Endothelial cell of umbilical vein (primary cell): ENCODE measurements at places on chromosomes 16 and 17. TPM values are rescaled to one million over a fixed set of nuclear protein-coding genes. Genes with fewer than 3 reads are reported as not detected.
A peak's percentile ranks its signal among the peaks of the same experiment; 100 is the strongest.

The PIPOX gene
- polyA plus RNA-seq: 0.62 and 0.81 TPM in 2 replicates

- DNase-seq: no peak
- no peaks in the 10 kb centered on the region for H3K4me1 ChIP-seq
- no peaks in the 10 kb centered on the region for H3K27me3 ChIP-seq
Measured at GRCh38 chr16:47617732-47618131, 156.6 kb downstream of the PHKB start.

GRCh38 chr16:3118846-3119245, 6.5 kb downstream of the ZNF205 start:
- no peak for DNase-seq
- H3K27ac ChIP-seq: no peak overlapping the region
- H3K27me3 ChIP-seq: no peaks in the 10 kb centered on the region
- peaks cover 4% of the 10 kb centered on the region for H3K36me3 ChIP-seq

DNA sequence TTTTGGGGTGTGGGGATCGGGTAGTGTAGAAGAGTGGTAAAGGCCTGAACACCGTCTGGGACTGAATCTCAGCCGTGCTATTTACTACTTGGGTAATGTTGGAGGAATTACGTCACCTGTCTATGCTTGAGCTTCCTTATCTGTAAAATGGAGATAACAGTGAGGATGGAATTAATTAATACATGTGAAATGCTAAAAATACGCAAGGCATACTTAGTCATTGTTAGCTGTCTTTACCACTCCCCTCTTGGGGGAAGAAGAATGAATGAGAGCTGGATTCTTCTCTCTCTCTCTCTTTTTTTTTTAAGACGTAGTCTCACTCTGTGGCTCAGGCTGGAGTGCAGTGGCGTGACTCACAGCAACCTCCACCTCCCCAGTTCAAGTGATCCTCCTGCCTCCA, 41.1 kb upstream of the TANGO6 start:
- H3K27me3 ChIP-seq: no peaks in the 10 kb centered on the region
- DNase-seq: no peak
- H3K27ac ChIP-seq: no peak overlapping the region
- no peak overlapping the region for H3K4me3 ChIP-seq

DNA sequence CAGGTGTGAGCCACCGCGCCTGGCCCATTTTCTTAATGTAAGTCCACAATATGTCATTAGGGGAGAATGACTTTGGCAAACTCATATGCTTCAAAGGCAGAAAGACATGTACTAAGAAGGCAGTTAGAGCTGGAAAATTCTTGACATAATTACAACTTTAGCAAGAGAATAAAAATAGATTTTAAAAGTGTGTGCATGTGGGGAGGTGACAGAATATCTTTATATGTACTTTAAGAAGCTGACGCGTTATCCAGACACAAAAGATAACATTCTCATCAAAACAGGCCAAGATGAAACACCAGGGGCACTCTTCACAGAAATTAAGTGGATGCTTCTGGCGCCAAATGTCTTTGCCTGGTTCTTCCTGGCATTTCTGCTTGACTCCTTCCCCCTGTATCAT, 28.2 kb downstream of the GJC1 start:
- no peak overlapping the region for H3K27ac ChIP-seq
- H3K4me1 ChIP-seq: no peaks in the 10 kb centered on the region
- H3K4me3 ChIP-seq: no peak overlapping the region
- no peak for DNase-seq
- no peaks in the 10 kb centered on the region for H3K27me3 ChIP-seq

DNA sequence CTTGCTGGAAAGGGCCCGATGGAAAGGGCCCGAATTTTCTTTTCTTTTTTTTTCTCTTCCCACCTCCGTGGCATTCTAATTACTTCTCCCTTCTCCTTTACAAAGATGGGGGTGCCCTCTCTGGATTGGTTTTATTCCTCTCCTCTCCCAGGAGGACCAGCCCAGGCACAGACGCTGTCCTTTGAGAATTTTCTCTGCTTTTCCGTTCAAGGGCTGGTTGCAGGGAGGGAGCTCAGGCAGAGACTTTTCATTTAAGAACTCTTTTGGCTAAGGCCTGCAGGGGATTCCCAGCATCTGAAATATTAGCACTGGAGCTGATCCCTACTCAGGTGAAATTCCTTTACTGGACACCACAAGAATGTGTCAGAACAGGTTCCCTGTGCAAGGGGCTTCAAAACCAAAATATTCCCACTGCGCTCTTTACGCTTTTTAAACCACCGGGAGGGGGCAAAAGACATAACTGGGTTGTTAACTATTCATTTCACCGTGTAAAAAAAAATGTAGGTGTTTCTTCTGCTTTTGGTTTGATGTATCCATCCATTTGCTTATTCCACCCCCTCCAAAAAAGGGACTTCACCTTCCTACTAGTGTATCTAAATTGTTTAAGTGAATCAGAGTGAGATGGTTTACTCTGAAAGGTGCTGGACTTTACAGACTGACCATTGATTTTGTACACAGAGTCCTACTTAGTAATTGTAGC, 1.4 kb downstream of the NFAT5 start:
- H3K4me3 ChIP-seq: peak overlapping the region; percentile 95
- no peaks in the 10 kb centered on the region for H3K36me3 ChIP-seq
- peak overlapping the region; percentile 63 for H3K27ac ChIP-seq
- H3K27me3 ChIP-seq: no peaks in the 10 kb centered on the region
- H3K4me1 ChIP-seq: peaks cover 31% of the 10 kb centered on the region

DNA sequence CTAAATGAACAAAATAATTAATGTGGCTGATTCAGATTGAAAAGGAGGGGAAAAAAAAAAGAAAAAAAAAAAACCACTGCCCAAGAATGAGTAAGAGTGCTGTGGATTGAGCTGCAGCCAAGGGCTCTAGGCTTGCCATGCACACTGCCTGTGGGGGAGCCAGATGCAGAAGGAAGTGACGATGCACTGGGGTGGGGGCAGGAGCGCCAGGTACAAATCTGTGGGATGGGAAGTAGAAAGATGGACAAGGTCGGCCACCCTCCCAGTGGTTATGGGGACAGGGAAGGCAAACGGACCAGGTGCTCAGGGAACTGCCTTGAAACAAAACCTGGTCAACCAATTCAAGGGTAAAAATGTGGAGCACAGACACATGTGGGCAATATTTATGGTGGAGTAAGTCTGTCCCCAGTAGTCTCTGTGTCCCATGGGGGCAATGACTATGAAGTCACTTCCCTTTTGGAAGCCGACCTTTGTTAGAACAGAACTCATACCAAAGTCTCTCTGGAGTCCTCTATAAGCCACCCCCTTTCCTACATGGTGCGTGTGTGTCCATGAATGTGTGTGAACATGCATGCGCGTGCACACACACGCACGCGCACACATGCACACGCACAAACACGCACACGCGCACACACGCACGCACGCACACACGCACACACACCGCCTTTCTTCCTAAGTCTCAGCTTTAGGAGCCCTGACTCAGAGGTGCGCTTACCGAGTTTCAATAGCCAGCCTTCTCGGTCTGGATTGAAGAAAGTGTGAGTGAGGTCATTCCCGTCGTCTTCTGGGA, 84.3 kb downstream of the CYTH1 start:
- DNase-seq: no peak
- no peaks in the 10 kb centered on the region for H3K4me1 ChIP-seq
- H3K27me3 ChIP-seq: no peaks in the 10 kb centered on the region
- no peak overlapping the region for H3K4me3 ChIP-seq
- no peak overlapping the region for H3K27ac ChIP-seq
